IMR-90 (cell line): ENCODE measurements at places on chromosomes 3 and 15. TPM values are rescaled to one million over a fixed set of nuclear protein-coding genes. Genes with fewer than 3 reads are reported as not detected.

DNA sequence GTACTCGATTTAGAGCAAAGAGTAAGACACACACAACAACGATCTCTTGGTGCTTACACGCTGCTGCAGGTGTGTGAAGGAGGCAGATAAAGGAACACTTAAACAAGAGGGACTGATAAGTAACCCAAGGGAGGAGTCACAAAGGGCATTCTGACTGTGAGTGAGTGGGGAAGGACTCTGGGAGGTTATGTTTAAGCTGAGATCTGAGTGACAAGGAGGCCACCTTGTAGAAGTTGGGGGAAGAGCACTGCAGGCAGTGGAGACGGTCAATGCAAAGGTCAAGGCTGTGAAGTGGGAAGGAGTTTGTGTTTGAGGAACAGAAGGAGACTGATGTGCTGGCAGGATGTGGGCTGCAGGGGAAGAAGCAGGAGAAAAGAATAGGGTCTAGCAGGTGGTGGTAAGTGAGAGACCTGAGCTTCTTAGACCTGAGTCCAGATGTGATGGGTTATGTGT, 63.1 kb downstream of the LPP start:
- no peak for DNase-seq

DNA sequence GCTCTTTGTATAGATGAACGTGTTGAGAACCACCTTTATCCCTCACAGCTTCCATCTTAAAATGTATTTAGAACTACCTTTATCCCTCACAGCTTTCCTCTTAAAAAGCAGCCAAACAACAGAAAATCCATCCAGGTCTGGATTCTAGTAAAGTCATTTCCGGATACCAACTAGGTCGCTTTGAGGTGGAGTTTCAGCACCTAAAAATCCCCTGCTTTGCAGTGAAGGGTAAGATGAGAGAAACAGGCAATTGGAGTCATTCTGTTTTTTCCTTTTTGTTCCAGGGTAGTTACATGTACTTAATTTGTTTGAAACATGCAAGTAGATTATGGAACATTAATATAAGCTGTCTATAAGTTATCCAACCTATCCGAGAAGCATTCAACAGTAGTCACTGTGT, 192.0 kb downstream of the UBE2E2 start:
- DNase-seq, result no peak

- DNase-seq, result peak; percentile 50
Observed at GRCh38 chr3:11690863-11691766, 47.4 kb upstream of the VGLL4 start.

GRCh38 chr3:37179144-37179967, 5.0 kb upstream of the LRRFIP2 start:
- no peak for DNase-seq

- DNase-seq, result peak; percentile 71
Observed at GRCh38 chr3:122560680-122561079, 3.4 kb downstream of the PARP9 start.

Gene FBLN2
- 10.8 and 11.8 TPM in 2 replicates for total RNA-seq
